Gastrocnemius medialis (tissue), 4 donors: ENCODE measurements at places on chromosomes 5 and 9.

DNA sequence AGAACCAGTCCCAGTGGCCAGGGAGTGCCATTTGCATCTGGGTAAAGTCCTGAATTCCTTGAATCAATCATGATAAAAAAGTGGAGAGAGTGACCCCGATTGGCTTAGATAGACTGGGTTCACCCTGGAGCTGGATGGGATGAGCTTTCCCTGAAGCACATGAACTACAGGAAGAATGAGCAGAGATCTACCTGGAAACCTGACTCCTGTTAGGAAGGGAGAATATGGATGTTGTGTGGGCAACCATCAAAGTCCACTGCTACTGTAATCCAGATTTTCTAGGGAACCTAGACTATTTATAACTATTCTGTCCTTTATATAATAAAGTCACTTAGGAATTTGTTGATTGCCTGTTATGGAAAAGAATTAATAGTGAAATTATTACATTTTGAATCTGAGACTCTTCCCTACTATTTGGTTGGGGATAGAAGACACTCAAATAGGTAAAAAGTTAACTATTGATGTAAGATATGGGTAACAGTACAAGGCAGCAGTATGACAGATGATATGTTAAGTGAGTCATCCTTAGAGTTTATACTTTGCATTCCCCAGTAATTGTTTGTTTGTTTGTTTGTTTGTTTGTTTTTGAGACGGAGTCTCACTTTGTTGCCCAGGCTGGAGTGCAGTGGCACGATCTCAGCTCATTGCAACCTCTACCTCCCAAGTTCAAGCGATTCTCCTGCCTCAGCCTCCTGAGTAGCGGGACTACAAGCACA, 17.9 kb downstream of the CYSTM1 start:
- peak overlapping the region; percentile 97 for H3K27ac ChIP-seq
- no peak for DNase-seq
- H3K4me1 ChIP-seq = peaks cover 74% of the 10 kb centered on the region

DNA sequence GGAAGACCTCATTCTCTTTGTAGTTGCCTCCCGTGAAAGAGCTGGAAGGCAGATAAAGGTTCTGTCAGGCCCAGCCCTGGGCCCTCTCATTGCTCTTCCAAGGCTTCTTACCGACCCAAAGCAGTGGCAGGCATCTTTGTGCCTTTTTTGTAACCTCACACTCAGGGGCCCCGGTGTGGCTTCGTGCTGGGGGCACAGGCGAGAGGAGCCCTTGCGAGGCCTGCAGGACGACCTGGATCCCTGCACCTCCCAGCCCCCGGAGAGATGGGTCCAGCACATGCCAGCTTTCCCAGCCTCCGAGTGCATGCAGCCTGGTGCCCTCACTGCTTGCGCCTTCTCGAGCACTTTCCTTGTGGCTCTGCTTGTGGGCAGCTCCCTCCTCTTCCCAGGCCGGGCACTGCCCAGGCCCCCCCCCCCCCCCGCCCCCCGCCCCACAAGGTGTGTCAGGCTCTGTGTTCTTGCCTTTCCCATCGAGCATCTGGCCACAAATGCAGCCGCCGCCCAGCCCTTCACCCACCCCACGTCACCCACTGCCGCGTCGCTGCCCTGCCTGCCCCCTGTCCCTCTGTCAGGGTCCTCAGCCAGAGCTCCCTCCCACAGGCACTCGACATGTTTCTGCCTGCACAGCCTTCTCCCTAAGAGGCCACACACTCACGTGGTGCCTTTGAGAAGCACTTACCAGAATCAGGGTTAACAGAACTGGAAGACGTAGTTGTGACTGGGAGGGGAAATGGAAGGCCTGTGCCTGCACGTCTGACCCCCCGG, 63.7 kb upstream of the CACNA1B start:
- DNase-seq = no peak
- no peaks in the 10 kb centered on the region for H3K4me1 ChIP-seq
- no peak overlapping the region for H3K4me3 ChIP-seq

- H3K27ac ChIP-seq = no peak overlapping the region
- no peaks in the 10 kb centered on the region for H3K4me1 ChIP-seq
- H3K27me3 ChIP-seq = no peaks in the 10 kb centered on the region
- H3K36me3 ChIP-seq = no peaks in the 10 kb centered on the region
- H3K4me3 ChIP-seq = no peak overlapping the region
- no peak for DNase-seq
Measured at GRCh38 chr5:113900141-113900540, 386.6 kb downstream of the YTHDC2 start.

- no peaks in the 10 kb centered on the region for H3K27me3 ChIP-seq
- no peak overlapping the region for H3K4me3 ChIP-seq
- H3K27ac ChIP-seq = no peak overlapping the region
- H3K36me3 ChIP-seq = no peaks in the 10 kb centered on the region
- no peak for DNase-seq
Measured at GRCh38 chr9:115008536-115009270, 78.3 kb upstream of the TNFSF8 start.

- H3K36me3 ChIP-seq = no peaks in the 10 kb centered on the region
- peak overlapping the region; percentile 75 for H3K4me3 ChIP-seq
- H3K4me1 ChIP-seq = peaks cover 2% of the 10 kb centered on the region
- no peak for DNase-seq
Measured at GRCh38 chr9:69036309-69036708, 757 bp downstream of the FXN start.
